ENCODE measurements at places on chromosomes 1 and 21. TPM values are rescaled to one million over a fixed set of nuclear protein-coding genes. Genes with fewer than 3 reads are reported as not detected.

DNA sequence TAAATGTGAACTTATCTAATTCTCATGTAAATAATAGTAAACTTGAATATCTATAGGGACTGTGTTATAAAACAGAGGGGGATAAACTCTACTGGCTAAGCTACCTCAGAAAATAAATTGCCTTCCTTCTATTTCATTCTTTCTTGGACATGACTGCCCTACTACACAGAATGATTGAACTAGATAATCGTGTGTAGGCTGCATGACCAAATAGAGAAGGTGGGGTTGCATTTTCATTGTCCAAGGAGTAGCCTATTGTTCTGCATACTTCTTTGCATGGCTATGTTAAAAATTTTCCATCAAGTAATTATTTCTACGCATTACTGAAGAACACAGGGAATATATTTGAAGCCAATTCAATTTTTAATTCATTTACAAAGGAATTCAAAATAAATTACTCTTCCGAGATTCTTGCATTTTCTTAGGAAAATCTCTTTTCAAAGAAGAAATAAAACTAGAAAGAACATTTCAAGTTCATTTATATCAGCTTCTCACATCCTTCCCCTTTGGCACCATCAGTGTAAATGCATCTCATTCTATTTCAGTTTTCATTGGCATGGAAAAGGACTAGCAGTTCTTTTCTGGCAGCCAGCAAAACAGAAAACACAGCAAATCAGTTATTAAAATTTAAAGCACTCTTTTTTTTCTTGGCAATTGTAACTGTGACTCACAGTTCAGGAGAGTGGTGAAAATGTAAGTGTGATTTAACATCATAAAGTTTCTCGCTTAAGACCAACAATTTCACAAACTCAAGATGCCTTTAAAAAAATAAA is 714.7 kb downstream of the NCAM2 start:
- DNase-seq, result no peak

DNA sequence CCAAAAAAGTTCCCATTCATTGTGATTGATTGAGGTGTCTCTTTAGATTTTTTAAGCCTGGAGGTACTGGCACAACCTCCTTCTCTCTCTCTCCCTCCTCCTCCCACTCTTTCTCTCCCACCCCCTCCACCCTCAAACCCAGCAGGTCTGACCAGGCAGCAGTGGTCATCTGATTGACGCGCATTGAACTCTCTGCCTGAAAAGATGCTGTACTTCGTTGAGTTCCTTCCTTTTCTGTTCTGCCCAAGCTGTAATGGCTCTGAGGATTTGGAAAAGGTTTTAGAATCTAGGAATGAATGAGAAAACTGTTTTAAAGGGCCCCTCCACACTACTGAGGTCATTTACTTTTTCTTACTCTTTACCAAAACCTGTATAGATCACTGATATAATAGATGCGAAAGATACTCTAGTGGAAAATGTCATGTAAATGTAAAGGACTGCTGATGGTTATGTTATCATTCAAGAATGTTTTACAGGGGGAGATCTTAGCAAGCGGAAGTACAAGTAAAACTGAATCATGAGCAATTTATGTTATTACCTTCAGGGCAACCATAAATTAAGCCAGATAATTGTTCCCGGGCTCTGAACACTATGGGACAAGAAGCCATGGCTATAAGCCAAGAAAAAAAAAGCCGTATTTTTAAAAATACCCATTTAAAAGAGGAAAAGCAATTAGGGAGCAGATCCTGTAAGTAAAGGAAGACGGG is 25.2 kb upstream of the DYRK1A start:
- no peak for DNase-seq

DNA sequence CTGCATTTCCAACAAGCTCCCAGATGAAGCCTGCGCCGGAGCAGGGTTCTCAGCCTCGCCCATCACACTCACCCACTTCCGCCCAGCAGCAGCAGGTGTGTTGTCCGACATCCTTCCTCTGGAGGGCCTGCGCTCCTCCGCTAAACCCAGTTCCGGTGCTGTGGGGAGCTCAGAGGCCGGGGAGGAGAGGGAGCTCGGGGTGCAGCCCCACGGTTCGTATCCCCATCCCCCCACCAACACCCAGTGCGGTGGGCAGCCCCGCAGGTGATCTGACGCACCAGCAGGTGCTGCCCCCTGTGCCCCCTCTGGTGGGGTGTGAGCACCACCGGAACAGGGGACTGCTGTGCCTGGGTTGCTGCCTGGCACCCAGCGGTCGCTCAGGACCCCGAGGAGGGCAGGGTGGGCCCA is 3.4 kb upstream of the PEX10 start:
- no peak for DNase-seq

DNA sequence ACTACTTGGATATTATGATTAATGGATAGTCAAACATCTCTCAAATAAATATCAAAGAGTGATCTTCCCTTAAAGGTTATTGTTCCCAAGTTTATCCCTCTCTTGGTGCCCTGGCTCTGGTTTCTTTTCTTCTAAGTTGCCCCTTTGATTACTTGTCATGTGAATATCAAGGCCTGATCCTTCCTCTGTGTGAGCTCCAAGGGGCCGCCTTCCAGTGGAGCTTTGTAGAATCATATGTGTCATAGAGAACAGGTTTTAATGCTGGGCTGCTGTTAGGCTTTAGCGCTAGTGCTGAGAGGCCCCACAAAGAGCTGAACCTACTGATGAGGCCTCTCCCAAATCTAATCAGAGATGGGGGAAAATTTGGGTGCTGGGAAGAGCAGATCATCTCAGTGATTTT is 25.5 kb downstream of the UCK2 start:
- DNase-seq, result no peak

DNA sequence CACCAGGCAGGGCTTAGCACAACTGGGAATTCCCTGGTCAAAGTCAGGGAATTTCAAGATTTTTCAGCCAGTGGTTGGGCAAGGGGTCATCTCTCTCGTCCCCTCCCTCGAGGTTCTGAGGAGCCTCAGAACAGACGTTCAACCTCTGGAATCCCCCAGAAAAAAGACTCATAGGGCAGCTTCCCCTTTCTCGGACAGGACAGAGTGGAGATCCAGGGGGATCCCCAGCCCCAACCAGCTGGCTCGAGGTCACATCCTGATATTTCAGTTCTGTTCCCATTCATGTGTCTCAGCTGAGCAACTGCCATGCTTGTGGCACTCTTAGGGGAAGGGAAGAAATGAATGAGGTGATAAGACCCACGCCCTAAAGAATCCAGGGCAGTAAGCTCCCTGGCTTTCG is 4.9 kb upstream of the LAD1 start:
- DNase-seq, result no peak

DNA sequence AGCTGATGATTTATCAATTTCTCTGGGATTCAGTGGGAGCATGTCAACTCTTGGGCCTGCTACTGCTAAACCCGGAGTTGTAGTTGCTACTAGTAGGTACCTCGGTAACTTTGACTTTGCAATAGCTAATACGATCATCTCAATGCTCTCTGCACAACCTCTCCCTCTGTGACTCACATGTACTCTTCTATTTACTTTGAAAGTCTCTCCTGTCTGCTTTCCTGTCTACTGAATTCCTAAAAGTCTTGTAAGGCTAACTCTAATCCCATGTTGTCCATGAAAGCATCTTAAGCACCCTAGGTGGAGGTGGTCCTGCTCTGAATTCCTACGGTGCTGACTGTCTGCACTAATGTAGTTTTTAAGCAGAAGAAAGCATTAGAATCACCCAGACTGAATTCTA is 29.3 kb downstream of the SLC9C2 start:
- no peak for DNase-seq

DNA sequence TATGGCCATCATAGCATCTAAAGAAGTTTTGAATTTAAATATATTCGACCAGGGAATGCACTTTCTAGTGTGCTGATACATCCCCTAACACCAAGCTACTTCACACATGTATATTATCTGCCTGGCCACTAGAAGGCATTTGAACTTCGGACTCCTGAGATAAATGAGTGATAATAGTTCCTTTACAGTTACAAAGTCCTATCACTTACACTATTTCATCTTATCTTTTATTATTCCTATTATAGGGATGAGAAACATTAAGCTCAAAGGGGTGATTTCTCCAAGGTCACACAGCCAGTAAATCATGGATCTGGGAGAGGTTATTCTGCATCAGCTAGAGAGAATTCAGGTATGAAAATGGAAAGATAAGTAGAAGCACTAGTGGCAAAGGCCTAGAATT is 40.3 kb downstream of the GPATCH2 start:
- DNase-seq, result no peak

DNA sequence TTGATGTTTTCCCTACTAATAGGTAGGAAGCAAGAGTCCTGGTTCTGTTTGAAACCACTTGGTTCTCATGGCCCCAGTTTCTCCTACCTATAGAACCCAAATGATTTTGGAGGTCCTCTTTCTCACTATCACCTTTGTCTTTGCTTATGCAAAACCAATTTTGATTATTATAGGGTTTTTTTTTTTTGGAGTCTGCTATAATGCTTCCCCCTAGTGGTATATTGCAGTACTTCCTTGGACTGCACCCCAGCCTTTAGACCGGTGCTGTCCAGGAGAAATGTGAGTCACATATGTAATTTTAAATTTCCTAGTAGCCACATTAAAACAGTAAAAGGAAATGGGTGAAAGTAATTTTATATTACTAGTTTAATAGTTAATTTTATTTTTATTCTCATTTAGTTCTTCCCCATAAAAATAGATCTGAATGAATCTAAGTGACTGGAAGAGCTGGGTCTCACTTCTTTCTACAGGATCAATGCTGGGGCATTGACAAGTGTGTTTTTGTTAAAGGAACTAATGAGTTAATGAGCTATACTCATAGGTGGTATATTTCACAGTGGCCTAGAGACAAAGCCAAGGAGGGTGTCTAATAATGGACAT is 10.6 kb downstream of the FCMR start:
- DNase-seq, result no peak

DNA sequence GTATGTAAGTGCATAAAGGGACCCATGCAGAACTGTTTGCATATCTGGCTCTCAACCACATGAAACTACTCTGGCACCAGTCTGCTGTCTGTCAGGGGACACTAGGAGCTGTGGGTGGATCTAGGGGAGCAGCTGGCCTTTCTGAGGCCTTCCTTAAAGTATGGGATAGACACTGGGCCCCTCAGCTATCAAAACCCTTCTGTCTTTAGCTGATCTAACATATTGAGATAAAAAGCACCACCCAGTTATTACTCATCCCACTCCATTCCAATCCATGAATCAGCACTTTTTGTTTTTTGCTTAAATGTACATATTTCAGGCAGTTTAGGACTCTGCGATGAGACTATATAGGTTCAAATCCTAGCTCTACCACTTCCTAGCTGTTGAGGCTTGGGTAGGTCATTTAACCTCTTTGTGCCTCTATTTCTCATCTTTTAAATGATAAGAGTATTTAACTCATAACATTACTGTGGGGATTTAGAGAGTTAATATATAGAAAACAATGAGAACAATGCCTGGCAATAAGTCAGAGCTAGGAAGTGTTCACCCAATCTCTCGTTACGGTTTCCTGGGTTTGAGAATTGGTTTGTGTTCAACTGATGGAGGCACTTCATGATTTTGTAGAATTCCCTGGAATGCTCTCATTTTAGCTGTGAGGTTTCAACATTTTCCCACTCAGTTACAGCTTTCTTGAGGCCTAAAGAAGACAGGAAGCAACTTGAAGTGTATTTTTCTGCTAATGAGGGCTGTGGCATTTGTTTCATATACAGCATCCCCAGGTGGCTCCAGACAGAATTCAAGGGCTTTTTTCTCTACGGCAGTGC is 68.9 kb downstream of the LRIG2 start:
- no peak for DNase-seq

DNA sequence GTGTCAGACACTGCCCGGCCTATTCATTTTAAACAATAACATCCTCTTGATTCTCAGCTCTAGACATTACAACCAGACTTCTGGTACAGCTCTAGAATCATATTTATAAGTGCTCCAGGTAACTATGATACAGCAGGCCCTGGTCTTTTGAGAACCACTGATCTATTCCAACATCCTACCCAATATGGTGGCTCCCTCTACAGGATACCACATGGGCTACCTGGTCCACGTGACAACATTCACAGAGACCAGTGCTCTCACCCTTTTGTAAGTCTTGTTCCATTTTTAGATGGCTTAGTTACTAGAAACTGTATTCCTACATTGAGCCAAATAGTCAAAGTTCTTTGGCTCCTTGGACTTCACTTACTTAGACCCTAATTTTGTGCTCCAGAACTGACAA is 102.9 kb downstream of the PTPN14 start:
- DNase-seq, result no peak

DNA sequence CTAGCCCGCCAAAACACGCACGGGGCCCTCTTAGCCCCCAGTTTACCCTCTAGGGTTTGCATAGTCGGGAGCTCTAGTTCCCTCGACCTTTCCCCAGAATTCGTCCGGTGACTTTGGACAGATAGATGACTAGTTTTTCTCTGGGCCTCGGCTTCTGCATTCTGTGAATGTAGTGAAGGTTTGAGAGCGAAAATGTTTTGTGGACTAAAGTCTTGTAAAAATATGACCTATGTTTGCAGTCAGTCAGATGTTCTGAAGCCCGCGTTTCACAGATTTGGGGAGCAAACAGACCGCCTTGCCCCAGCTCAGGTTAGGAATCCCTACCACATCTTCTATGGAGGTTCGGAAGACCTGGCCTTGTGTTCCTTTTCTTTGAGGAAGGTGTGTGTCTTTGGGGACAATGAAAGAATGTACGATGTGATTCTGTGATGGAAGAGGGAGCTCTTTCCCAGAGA is 401 bp downstream of the UQCRH start:
- DNase-seq, result no peak

KANK4 gene
- 0.12 TPM for total RNA-seq

FHAD1 gene
- not detected for total RNA-seq

HES3 gene
- total RNA-seq, result not detected

DNAH14 gene
- 7.7 TPM for total RNA-seq
